ENCODE measurements at places on chromosomes 2 and 18. TPM values are rescaled to one million over a fixed set of nuclear protein-coding genes. Genes with fewer than 3 reads are reported as not detected.

DNA sequence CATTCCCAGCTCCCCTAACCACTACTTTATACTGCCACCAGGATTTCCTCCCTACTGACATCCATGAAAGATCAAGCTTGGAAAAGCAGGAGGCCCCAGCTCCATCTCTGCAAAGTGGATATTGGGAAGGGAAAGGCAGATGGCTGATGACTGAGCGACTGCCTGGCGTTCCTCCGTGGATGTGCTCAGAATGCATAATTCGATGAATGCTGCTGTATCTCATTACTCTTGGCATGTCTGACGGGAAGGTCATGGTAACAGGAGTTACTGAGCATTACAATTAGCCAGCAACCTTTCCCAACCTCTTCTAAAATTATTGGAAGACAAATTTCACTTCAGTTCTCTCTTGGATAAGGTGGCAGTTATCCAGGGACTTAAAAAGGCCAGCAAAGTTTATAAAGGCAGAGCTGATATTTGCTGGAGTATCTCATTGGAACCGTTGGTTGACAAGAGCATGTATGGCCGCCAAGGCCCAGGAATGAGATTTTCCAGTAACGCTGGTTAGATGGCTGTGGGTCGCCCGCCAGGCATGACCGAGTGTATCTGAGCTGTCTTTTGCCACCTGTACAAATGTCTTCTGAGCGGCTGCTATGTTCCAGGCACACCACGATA is 34.5 kb downstream of the KCNE4 start:
- no peak for DNase-seq
- H3K4me1 ChIP-seq = no peaks in the 10 kb centered on the region
- peak overlapping the region; percentile 68 for H3K27ac ChIP-seq
- H3K36me3 ChIP-seq = no peaks in the 10 kb centered on the region
- H3K27me3 ChIP-seq = no peaks in the 10 kb centered on the region
- no peak overlapping the region for H3K4me3 ChIP-seq

GRCh38 chr2:225458431-225459117 is 59.1 kb downstream of the NYAP2 start:
- no peaks in the 10 kb centered on the region for H3K27me3 ChIP-seq
- H3K4me1 ChIP-seq = peaks cover 7% of the 10 kb centered on the region
- no peak for DNase-seq

DNA sequence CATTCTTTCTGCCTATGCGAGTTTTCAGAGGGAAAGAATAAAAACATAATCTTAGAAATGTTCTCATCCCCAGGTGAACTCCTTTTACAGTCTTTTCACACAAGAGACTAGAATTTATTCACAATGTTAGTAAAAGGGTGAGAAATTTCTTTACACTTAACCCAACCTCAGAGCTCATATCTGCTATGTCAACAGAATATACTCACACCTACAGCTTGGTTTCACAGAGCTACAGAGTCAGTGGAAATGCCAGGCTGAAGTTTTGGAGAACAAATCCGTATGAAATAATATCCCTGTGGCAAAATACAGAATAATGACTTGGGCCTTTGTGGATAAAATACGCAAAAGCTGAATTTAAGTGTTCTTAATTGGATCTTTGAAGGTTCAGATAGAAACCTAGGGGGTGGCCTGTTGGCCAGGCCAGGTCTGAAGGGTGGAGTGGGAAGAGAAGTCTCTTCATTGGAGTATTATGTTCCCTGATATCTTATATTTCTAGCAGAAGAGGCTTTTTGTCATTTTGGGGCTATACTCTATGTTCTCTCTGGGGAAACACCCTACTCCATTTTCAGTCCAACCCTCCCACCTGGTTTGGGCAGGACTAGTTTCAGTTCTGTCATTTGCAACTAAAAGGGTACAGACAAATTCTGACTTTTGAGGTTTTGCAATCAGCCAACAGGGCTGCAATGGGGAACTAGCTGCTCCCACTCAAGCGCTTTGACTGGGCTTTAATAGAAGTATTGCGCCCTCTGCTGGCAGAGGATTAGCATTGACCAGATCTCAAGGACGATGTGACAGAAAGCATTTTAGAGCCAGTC is 25.7 kb downstream of the FBXO48 start:
- peaks cover 7% of the 10 kb centered on the region for H3K4me1 ChIP-seq
- H3K4me3 ChIP-seq = no peak overlapping the region
- no peak overlapping the region for H3K27ac ChIP-seq
- H3K36me3 ChIP-seq = no peaks in the 10 kb centered on the region
- H3K27me3 ChIP-seq = no peaks in the 10 kb centered on the region

Gene RAB17
- total RNA-seq = 235 TPM

Gene SGO2
- 25.3 TPM for total RNA-seq

Gene SERPINB12
- not detected for total RNA-seq

GRCh38 chr2:160517731-160518130 is 24.1 kb upstream of the RBMS1 start:
- no peaks in the 10 kb centered on the region for H3K4me1 ChIP-seq

Data from endodermal cell (in vitro differentiated cells).